ENCODE measurements at places on chromosomes 11 and 22.

GRCh38 chr11:4699697-4700435 lies 2.2 kb upstream of the OR51E2 start:
- DNase-seq, result no peak
- H3K4me1 ChIP-seq, result peaks cover 7% of the 10 kb centered on the region
- no peak overlapping the region for H3K4me3 ChIP-seq
- H3K27ac ChIP-seq, result no peak overlapping the region
- no peaks in the 10 kb centered on the region for H3K36me3 ChIP-seq

DNA sequence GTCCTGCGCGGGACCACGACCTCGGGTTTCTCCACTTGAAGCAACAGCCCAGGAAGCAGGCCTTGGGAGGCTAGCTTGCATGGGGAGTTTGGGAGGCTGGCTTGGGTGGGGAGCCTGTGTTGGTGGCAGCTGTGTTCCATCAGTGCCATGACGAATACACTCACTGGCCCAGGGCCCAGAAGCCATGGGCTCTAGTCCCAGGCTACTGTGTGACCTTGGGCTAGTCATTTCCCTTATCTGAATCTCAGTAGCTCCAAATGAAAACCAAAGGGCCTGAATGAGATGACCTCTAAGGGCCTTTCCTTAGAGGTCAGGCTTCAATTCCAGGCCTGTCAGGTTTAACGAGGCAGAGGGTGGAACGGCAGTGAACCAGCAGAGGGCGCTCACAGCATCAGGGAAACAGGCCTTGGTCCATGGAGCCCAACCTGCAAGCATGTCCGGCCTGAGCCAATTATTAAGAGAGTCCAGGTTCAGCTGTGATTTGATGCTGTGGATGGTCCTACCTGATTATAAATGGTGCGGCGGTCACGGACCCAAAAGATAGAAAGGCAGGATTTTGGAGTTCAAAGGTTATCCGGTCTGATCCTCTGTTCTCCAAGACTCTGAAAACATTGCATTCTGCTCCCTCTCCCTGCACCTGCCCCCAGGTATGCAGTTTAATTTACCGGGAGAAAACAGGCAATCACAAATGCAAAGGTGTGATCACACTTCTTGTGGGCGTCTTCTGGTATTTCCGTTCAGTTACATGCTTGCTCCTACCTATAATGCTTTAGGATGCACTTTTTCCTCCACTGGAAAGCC lies 15.9 kb downstream of the PTPN5 start:
- peaks cover 23% of the 10 kb centered on the region for H3K4me1 ChIP-seq
- no peak overlapping the region for H3K27ac ChIP-seq
- DNase-seq, result peak; percentile 51
- H3K27me3 ChIP-seq, result no peaks in the 10 kb centered on the region
- H3K36me3 ChIP-seq, result peaks cover 8% of the 10 kb centered on the region

DNA sequence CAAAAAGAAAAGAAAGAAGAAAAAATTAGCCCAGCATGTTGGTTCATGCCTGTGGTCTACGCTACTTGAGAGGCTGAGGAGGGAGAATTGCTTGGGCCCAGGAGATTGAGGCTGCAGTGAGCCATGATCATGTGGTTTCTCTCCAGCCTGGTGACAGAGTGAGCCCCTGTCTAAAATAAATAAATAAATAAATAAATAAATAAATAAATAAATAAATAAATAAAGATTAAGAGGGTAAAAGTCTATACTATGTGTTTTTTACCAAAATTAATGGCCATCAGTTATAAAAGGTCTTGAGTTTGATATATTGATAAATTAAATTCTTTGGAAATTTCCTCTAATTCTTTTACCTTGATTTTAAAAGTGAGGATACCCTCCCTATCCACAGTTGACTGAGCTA lies 25.2 kb upstream of the DEPDC7 start:
- no peak for DNase-seq
- peaks cover 25% of the 10 kb centered on the region for H3K27me3 ChIP-seq
- no peaks in the 10 kb centered on the region for H3K4me1 ChIP-seq
- no peak overlapping the region for H3K27ac ChIP-seq
- no peak overlapping the region for H3K4me3 ChIP-seq

DNA sequence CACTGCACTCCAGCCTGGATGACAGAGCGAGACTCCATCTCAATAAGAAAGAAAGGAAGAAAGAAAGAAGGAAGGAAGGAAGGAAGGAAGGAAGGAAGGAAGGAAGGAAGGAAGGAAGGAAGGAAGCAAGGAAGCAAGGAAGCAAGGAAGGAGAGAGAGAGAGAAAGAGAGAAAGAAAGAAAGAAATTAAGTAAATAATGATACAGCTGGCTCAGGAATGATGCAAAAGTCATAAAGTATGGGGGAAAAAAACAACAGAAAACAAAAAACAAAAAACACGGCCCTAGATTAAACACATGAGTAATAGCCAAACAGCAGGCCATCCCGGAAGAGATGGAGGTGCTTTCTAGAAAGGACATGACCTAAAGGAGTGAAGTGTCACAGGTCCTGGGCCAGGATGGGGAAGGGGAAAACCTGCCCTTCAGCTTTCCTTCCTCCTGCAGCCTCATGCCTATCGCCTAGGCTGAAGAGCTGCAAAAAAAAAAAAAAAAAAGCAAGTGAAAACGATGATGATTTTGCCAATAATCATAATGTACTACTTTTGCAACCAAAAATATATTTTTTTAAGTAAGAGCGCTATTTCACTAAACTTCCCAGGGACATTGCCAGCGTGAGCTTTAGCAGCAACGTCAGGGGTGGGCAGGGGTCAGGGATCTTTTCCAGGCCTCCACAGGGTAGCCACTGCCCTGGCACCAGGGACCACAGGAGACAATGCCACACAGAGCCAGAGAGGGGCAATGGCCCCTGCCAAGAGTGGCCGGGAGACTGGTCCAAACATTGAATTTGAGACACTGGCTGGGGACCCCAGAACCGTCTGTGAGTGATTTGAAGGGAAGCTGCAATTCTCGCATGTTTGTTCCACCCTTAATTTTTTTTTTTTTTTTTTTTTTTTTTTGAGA lies 28.2 kb upstream of the TMPRSS4 start:
- peaks cover 79% of the 10 kb centered on the region for H3K4me1 ChIP-seq
- H3K4me3 ChIP-seq, result peak overlapping the region; percentile 24
- DNase-seq, result no peak
- peaks cover 2% of the 10 kb centered on the region for H3K36me3 ChIP-seq
- H3K27ac ChIP-seq, result peak overlapping the region; percentile 76

DNA sequence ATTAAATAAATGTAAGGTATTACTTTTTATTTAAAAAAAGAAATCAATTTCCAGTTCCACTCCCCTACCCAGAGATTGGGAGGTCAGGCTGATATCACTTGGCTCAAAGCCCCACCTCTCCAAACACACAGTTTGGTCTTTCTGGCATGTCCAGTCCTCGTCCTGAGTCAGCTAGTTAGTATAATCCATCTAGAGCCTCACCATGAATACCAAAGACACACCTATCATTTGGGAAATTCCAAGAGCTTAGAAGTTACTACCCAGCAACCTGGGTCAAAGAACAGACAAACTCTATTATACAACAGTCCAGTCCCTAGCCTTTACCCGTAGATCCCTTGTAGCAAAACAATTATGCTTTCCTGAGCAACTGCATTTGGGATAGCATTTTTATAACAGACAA lies 9.4 kb downstream of the TREH start:
- no peak for DNase-seq
- no peak overlapping the region for H3K27ac ChIP-seq
- H3K36me3 ChIP-seq, result no peaks in the 10 kb centered on the region
- H3K4me3 ChIP-seq, result no peak overlapping the region
- peaks cover 24% of the 10 kb centered on the region for H3K27me3 ChIP-seq

DNA sequence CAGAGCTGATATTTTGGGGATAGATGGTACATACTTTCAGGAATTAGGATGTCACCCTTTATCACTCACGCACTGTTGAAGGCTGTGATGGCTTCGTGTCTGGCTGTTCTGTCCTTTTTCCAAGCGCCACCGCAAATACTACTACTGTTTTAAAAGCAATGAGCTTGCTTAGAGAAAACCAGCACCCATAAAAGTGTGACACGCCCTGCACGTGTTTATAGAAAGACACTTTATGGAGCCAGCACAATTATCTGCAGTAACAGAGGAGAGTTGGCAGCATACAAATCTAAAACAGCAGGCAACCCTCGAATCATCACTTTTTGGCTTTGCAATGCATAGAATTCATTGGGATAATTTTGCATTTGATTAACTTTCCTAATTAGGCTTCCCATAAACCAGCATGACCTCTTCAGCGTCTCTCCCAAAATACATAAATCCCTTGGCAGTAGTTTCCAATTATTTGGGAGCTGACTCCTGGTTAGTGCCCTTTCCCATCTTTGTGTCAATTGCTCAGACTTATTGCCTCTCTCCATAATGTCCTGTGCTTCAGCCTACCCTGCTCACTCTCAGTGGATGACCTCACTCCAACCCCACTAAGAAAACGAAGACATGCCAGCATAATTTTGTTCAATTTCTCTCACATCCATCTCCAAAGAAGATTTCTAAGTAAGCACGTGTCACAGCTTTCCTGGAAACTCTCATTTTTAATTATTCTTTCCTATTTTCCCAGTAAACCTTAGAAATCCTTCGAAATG lies 118.7 kb upstream of the LARGE1 start:
- H3K36me3 ChIP-seq, result no peaks in the 10 kb centered on the region
- no peaks in the 10 kb centered on the region for H3K4me1 ChIP-seq
- no peaks in the 10 kb centered on the region for H3K27me3 ChIP-seq
- no peak overlapping the region for H3K27ac ChIP-seq
- no peak overlapping the region for H3K4me3 ChIP-seq

DNA sequence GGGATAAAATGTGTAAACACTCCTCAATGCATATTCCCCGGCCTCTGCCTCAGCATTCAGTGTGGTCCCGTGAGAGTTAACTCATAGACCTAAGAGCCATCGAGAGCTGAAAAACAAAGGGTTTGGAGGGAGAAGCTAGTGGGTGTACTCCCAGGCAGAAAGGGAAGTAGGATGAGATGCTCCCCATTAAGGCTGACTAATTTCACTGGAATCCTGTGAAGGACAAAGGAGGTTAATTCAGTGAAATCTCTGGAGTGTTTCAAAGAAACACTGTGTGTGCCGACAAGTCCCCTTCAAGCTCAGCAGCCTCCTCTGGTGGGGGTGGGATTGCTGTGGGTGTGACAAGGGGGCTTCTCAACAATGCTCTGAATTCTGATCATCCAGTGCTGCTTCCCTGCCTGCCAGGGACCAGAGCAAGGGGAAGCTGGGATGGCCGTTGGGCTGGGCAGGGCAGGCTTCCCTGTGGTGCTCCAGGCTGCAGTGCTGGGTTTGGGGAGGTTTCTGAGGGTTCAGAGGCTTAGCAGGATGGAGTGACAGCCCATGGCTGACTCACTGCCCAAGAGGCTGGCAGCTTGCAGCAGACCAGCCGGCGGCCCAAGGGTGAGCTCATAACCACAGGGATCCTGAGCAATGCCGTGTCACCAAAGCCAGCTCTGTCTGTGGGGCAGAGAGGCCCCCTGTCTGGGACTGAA lies 61.4 kb upstream of the BMAL1 start:
- H3K4me3 ChIP-seq, result no peak overlapping the region
- no peaks in the 10 kb centered on the region for H3K36me3 ChIP-seq
- peak; percentile 18 for DNase-seq
- no peak overlapping the region for H3K27ac ChIP-seq
- peaks cover 6% of the 10 kb centered on the region for H3K27me3 ChIP-seq
- H3K4me1 ChIP-seq, result no peaks in the 10 kb centered on the region

- no peaks in the 10 kb centered on the region for H3K27me3 ChIP-seq
- H3K27ac ChIP-seq, result no peak overlapping the region
- no peak for DNase-seq
- H3K36me3 ChIP-seq, result no peaks in the 10 kb centered on the region
- H3K4me3 ChIP-seq, result no peak overlapping the region
These were observed 3.7 kb upstream of the MUC5AC start for GRCh38 chr11:1153951-1154493.

- peaks cover 62% of the 10 kb centered on the region for H3K36me3 ChIP-seq
- peak overlapping the region; percentile 97 for H3K27ac ChIP-seq
- H3K27me3 ChIP-seq, result no peaks in the 10 kb centered on the region
- no peak for DNase-seq
- peak overlapping the region; percentile 81 for H3K4me3 ChIP-seq
- peaks cover 63% of the 10 kb centered on the region for H3K4me1 ChIP-seq
These were observed 101.0 kb downstream of the USP35 start for GRCh38 chr11:78289552-78290292.

DNA sequence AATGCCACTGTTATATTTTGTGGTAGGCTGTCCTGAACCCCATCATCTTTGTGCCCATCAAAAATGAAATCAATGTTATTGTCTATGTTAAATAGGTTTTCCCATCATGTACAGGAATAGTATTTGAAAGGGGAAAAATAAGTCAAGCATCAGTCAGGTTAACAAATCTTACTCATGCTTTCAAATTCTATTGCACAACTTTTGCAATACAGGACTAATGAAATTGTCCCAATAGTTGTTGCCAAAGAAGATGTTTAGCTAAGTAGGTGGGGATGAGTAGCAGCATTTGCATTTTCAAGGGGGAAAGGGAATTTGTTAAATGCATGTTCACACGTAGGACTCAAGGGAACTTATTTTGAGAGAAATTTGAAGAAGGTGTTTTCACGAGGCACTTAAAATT lies 962.1 kb downstream of the JRKL start:
- H3K4me3 ChIP-seq, result no peak overlapping the region
- H3K27ac ChIP-seq, result no peak overlapping the region
- no peaks in the 10 kb centered on the region for H3K4me1 ChIP-seq

GRCh38 chr11:38718049-38718448 lies 2120.0 kb upstream of the RAG2 start:
- H3K4me1 ChIP-seq, result no peaks in the 10 kb centered on the region
- DNase-seq, result no peak
- H3K27ac ChIP-seq, result no peak overlapping the region
- H3K27me3 ChIP-seq, result no peaks in the 10 kb centered on the region
- no peaks in the 10 kb centered on the region for H3K36me3 ChIP-seq
- H3K4me3 ChIP-seq, result no peak overlapping the region

DNA sequence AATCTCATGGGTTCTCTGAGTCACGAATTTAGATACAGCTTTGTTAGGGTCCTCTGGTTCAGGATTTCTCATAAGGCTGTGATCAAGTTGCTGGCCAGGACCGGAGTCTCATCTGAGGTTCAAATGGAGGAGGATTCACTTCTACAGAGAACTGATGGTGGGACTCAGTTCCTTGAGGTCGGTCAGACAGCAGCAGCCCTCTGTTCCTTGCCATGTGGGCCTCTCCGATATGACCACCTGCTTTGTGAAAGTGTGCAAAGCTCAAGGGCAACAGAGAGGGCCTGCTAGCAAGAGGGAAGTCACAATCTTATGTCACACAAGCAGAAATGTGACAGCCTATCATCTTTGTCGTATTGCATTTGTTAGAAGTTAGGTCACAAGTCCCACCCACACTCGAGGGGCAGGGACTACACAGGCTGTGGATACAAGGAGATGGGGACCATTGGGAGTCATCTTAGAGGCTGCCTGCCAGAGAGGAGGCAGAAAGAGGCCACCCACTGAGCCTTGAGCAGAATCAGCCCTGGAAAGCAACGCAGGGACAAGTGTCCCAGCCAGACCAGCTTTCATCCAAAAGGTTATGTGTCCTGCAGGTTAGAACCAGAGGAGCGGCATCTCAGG lies 34.5 kb downstream of the RPUSD4 start:
- no peaks in the 10 kb centered on the region for H3K36me3 ChIP-seq
- no peaks in the 10 kb centered on the region for H3K4me1 ChIP-seq
- no peak overlapping the region for H3K4me3 ChIP-seq
- no peak overlapping the region for H3K27ac ChIP-seq

Data from T-helper 2 cell treated with Interferon-gamma antibody and Interleukin-4, amounts not matched to agents 5 μg/mL and 100 μg/mL, for 36 hours (primary cell).